Natural killer cell (primary cell): ENCODE measurements at places on chromosomes 1 and 21. TPM values are rescaled to one million over a fixed set of nuclear protein-coding genes. Genes with fewer than 3 reads are reported as not detected.

BATF3 gene
- total RNA-seq, result 1.2 TPM

GRCh38 chr1:192005976-192006375, 152.3 kb upstream of the RGS18 start:
- H3K27me3 ChIP-seq, result no peaks in the 10 kb centered on the region
- H3K4me1 ChIP-seq, result no peaks in the 10 kb centered on the region
- no peak for DNase-seq
- H3K36me3 ChIP-seq, result no peaks in the 10 kb centered on the region
- H3K27ac ChIP-seq, result no peak overlapping the region

GRCh38 chr1:44318097-44319088, 36.7 kb downstream of the ERI3 start:
- no peaks in the 10 kb centered on the region for H3K27me3 ChIP-seq
- peaks cover 2% of the 10 kb centered on the region for H3K4me1 ChIP-seq
- no peak overlapping the region for H3K4me3 ChIP-seq
- peak; percentile 77 for DNase-seq
- H3K36me3 ChIP-seq, result peaks cover 23% of the 10 kb centered on the region
- no peak overlapping the region for H3K27ac ChIP-seq

- no peak overlapping the region for H3K27ac ChIP-seq
- H3K27me3 ChIP-seq, result no peaks in the 10 kb centered on the region
- H3K36me3 ChIP-seq, result no peaks in the 10 kb centered on the region
These were observed 33.1 kb downstream of the STPG1 start for GRCh38 chr1:24380508-24380907.

GRCh38 chr1:212973426-212973825, 23.1 kb downstream of the VASH2 start:
- H3K36me3 ChIP-seq, result no peaks in the 10 kb centered on the region
- H3K4me1 ChIP-seq, result no peaks in the 10 kb centered on the region
- H3K27me3 ChIP-seq, result no peaks in the 10 kb centered on the region
- H3K4me3 ChIP-seq, result no peak overlapping the region
- H3K27ac ChIP-seq, result no peak overlapping the region

AKIRIN1 gene
- 70.4 TPM for total RNA-seq

GRCh38 chr1:34356853-34357252, 180.1 kb downstream of the C1orf94 start:
- H3K4me3 ChIP-seq, result no peak overlapping the region
- no peaks in the 10 kb centered on the region for H3K4me1 ChIP-seq
- H3K27me3 ChIP-seq, result no peaks in the 10 kb centered on the region

DNA sequence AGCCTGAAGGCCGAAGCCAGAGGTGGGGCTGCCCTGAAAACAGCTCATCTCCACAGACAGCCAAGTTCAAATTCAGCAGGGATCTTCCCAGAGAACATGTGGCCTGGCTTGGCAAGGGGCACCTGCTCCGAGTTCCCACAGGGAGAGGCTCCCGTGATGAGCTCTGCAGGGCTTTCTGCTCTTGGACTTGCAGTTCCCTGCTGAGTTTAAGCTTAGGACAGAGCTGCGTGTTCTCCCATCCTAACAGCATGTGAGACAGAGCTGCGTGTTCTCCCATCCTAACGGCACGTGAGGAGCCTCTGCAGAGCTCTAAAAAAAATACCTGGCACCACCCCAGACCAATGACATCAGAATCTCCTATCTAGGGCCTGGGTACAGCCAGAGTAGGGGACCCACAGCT, 113.0 kb upstream of the VAMP3 start:
- no peaks in the 10 kb centered on the region for H3K36me3 ChIP-seq
- no peak for DNase-seq
- H3K4me1 ChIP-seq, result no peaks in the 10 kb centered on the region
- H3K4me3 ChIP-seq, result no peak overlapping the region

GRCh38 chr1:85606414-85606800, 25.8 kb downstream of the CCN1 start:
- no peaks in the 10 kb centered on the region for H3K27me3 ChIP-seq
- no peaks in the 10 kb centered on the region for H3K36me3 ChIP-seq
- no peak overlapping the region for H3K27ac ChIP-seq

DNA sequence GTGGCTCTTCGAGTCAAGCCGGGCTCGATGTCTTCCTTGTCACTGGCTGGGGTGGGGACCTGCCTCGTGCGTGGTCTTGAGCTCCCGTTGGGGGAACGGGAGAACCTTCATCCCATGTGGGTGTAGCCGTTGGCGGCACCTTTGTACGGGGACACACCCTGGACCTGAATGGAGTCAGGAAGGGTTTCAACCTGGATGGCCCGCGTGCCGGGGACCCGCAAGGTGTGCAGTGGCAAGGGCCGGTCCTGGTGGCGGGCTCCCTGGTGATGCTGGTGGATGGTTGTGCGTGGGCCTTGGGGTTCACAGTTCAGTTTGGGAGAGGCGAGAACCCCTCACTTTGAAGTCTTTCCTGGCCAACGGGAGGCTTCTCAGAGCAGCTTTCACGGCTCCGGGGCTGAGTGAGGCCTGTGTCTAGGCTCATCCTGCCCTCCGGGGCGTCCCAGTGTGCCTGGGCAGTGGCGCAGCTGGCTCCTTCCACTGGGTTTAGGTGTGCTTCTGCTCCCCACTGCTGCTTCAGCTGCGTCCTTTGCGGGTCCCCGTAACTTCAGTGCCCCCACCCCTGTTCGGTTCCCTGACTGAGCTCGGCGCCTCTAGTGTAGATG, 11.4 kb downstream of the SKI start:
- H3K4me1 ChIP-seq, result peaks cover 63% of the 10 kb centered on the region
- no peaks in the 10 kb centered on the region for H3K27me3 ChIP-seq
- H3K27ac ChIP-seq, result no peak overlapping the region
- no peak overlapping the region for H3K4me3 ChIP-seq
- DNase-seq, result peak; percentile 18

WDR64 gene
- not detected for total RNA-seq

GRCh38 chr1:219917851-219918466, 10.4 kb downstream of the SLC30A10 start:
- no peaks in the 10 kb centered on the region for H3K27me3 ChIP-seq
- H3K4me1 ChIP-seq, result no peaks in the 10 kb centered on the region
- no peak for DNase-seq
- H3K4me3 ChIP-seq, result no peak overlapping the region
- no peak overlapping the region for H3K27ac ChIP-seq

DNA sequence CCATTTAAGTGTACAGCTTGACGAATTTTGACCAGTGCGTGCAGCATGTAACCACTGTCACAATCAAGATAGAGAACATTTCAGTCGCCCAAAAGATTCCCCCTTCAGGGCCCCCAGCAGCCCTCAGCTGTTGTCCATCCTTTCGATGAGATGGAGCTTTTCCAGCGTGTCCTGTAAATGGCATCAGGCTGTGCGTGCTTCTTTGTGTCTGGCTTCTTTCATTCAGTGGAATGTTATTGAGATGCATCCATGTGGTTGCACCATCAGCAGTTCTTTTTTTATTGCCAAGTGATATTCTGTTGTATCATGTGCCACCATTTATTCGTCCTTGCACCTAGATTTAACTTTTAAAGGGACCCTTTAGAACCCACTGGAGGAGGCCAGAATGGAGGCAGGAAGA, 21.9 kb downstream of the UBE2Q1 start:
- H3K27me3 ChIP-seq, result no peaks in the 10 kb centered on the region
- no peaks in the 10 kb centered on the region for H3K4me1 ChIP-seq
- H3K36me3 ChIP-seq, result no peaks in the 10 kb centered on the region
- no peak for DNase-seq
- H3K27ac ChIP-seq, result no peak overlapping the region

SNX27 gene
- total RNA-seq, result 23.7 TPM

DNA sequence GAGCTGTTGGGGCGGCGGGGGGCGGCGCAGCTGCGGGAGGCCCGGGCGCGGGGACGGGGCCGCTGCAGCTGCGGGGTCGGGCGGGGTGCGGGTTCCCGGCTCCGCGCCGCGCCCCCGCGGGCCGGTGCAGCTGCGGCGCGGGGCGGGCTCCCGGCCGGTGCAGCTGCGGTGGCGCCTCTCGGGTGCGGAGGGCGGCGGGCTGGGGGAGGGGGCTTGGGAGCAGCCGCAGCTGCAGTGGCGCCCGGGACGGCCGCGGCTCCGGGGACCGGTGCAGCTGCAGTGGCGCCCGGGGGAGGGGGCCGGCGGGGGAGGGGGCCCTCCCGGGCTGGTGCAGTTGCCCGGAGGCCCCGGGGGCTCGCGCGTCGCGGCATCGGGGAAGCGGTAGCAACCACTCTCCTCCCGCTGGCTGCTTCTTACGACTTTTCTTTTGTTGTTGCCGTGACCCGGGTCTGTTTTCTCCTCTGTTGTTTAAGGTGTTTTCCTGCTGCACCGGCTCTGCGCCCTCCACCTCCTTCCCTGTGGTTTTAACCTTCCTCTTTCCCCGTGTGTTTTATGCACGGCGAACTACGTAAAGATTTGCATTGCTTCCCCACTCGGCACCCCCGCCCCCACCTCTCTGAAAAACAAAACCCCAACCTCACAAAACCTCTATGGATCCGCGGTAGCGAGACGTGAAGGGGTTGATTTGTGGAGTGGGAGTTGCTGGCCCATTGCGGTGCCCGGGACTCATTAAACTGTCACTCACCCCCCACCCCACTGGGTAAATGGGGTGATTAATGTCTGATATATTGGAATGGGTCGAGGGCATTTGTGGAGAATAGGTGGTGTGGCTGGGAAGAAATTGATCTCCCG, 1.7 kb upstream of the ZBTB18 start:
- H3K4me3 ChIP-seq, result peak overlapping the region; percentile 39
- no peaks in the 10 kb centered on the region for H3K27me3 ChIP-seq
- peak overlapping the region; percentile 77 for H3K27ac ChIP-seq
- peaks cover 15% of the 10 kb centered on the region for H3K4me1 ChIP-seq

KIF26B gene
- total RNA-seq, result 0.16 TPM

DNA sequence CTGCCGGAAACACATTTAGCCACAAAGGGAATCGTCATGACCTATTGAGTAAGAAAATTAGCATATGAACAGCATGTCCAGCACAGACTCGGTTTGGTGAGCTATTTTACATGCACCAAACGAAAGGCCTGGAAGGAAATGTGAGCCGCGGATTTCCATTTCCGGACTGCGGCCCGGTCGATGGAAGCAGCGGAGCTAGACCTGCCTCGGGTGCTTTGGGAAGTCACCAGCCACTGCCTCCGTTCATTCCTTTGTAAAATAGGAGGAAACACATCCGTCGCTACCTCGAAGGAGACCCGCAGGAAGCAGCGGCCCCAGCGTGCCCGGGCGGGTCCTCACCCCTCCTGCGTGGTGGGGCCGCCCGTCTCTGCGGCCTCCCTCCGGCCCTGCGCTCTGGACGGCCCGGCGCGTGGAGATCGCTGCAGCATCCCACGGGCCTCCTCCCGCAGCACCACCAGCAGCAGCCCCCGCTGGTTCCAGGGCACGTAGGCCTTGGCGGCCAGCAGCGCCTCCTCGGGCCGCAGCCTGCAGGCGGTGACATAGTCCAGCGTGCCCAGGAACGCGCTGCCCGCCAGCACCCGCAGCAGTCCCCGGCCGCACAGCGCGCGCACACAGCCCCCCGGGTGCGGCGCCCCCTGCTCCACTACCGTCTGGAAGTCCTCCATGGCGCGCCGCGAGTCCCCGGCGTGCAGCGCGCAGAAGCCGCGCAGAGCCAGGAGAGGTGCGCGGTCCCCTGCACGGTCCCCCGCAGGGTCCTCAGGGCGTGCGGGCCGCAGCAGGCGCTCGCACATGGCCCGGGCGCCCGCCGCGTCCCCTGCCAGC, 12.1 kb downstream of the TTC34 start:
- H3K27me3 ChIP-seq, result peaks cover 3% of the 10 kb centered on the region
- DNase-seq, result peak; percentile 12
- no peak overlapping the region for H3K27ac ChIP-seq
- no peaks in the 10 kb centered on the region for H3K36me3 ChIP-seq
- no peak overlapping the region for H3K4me3 ChIP-seq

GRCh38 chr1:56417646-56418045, 161.7 kb downstream of the PLPP3 start:
- DNase-seq, result no peak
- H3K4me3 ChIP-seq, result no peak overlapping the region
- no peaks in the 10 kb centered on the region for H3K4me1 ChIP-seq
- no peaks in the 10 kb centered on the region for H3K27me3 ChIP-seq
- H3K36me3 ChIP-seq, result no peaks in the 10 kb centered on the region

DNA sequence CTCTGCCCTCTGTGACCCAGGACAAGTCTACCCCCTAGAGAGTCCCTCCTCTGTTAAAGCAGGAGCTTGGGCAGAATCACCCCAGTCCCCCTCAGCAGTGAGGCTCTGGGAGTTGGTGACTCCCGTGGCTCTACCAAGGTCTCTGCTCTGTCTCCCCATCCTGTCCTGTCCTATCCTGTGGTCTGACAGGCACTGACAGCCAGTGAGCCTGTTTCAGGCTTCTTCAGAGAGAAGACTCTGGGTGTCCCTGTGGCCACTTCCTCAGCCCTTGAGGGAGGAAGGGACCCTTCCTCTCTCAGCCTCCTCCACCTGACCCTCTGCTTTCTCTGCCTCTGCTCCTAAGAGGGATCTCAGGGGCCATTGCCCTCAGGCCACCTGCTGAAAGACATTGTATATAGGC, 148.7 kb downstream of the FCRL5 start:
- no peaks in the 10 kb centered on the region for H3K27me3 ChIP-seq
- peak overlapping the region; percentile 76 for H3K27ac ChIP-seq
- no peak for DNase-seq
- no peaks in the 10 kb centered on the region for H3K36me3 ChIP-seq
- no peak overlapping the region for H3K4me3 ChIP-seq
- H3K4me1 ChIP-seq, result peaks cover 52% of the 10 kb centered on the region

DNA sequence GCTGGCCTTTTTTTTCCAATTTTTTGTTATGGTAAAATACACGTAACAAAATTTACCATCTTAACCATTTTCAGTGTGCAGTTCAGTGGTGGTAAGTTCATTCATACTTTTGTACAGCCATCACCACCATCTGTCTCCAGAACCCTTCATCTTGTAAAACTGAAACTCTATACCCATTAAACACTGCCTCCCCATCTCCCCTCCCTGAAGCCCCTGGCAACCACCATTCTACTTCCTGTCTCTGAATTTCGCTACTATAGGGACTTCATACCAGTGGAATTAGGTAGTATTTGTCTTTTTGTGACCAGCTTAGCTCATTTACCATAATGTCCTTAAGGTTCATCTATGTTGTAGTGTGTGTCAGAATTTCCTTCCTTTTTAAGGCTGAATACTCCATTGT, 8.7 kb downstream of the PKNOX1 start:
- H3K27ac ChIP-seq, result no peak overlapping the region
- H3K4me3 ChIP-seq, result no peak overlapping the region
- no peaks in the 10 kb centered on the region for H3K36me3 ChIP-seq
- H3K27me3 ChIP-seq, result no peaks in the 10 kb centered on the region
- no peak for DNase-seq

KIAA1614 gene
- 0.09 TPM for total RNA-seq

GRCh38 chr21:28229814-28230213, 762.9 kb downstream of the LTN1 start:
- DNase-seq, result no peak
- H3K27ac ChIP-seq, result no peak overlapping the region
- peaks cover 6% of the 10 kb centered on the region for H3K4me1 ChIP-seq
- H3K36me3 ChIP-seq, result no peaks in the 10 kb centered on the region
